ENCODE measurements at places on chromosomes 1 and 21. TPM values are rescaled to one million over a fixed set of nuclear protein-coding genes. Genes with fewer than 3 reads are reported as not detected.

GRCh38 chr1:27505420-27505680, 15.4 kb upstream of the WASF2 start:
- DNase-seq: no peak

GRCh38 chr1:171126504-171126903, 35.8 kb downstream of the FMO3 start:
- DNase-seq: no peak

DNA sequence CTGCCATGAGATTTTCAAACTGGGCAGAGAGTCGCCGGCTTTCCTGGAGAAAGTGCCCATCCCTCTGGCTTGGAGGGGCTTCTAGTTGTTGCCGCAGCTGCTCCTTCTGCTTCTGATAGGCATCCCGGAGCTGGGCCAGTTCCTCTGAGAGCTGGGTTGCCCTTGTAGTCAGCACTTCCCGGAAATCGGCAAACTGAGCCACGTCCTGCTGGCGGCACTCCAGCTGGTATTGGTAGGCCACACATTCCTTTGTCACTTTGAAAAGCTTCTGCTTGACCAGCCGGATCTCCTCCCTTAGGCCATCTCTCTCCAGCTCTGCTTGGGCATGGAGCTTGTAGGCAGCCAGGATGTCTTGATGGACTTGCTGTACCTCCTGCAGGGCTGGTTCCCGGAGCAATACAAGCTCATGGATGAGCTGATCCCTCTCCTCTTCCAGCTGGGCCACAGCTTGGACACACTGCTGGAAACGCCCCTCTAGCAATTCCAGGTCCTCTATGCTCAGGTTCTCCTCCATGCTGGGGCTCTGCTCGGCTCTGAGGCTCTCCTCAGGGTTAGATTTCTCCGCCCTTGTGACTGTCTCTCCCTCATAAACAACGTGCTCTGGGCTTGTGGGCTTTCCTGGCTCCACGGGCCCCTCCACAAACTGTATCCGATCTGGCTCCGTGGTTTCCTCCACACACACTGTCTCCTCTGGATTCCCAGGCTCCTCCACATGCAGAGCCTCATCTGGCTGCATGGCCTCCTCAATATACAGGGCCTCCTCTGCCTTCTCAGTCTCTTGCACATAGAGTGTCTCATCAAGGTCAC, 7.3 kb downstream of the SYNC start:
- no peak for DNase-seq

DNA sequence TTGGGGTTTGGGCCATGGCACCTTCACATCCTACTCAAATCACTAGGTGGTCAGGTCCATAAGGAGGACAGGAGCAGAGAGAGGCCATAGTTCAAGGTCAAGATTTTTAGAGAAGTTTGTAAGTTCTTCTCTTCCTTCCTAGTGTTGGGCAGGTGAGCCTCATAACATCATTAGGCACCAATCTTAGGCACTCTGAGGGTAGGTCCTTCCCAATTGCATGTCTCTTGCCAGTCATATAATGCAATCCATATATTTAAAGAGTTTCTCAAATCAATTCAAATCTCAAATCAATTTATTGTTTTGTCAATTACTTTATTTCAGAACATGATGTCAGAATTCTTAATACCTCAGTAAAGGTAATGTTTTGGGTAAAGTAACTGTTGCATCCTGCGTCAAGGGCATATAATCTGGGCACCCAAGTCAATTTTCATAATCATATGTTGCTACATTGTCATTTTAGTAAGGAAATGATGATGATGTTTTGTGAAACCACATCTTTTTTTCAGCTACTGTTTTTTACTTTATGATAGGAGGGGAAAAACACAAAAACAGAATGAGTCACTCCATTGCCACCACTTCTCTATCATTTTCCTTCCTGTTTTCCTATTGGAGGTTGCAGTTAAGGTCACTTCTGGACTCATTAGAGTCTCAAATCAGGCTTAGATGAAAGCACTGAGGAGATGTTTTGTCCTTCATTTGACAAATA, 122.7 kb downstream of the UCHL5 start:
- DNase-seq: no peak

Gene NPR1
- not detected for total RNA-seq

All from glutamatergic neuron (in vitro differentiated cells).